Kidney capillary endothelial cell (primary cell): ENCODE measurements at places on chromosomes 1 and 21.

DNA sequence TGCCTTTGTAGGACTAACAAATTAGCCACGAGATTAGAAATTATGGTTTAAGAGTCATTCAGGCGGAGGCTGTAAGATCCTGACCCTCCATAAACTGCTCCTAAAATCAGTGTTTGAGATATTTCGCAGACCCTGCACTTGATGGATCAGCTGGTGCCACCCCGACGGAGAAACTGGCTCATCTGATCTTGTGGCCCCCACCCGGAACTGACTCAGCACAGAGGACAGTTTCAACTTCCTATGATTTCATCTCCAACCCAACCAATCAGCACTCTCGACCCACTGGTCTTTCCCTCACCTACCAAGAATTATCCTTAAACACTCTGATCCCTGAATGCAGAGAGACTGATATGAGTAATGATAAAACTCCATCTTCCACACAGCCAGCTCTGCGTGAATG lies 3.7 kb upstream of the JAM2 start:
- DNase-seq, result no peak

DNA sequence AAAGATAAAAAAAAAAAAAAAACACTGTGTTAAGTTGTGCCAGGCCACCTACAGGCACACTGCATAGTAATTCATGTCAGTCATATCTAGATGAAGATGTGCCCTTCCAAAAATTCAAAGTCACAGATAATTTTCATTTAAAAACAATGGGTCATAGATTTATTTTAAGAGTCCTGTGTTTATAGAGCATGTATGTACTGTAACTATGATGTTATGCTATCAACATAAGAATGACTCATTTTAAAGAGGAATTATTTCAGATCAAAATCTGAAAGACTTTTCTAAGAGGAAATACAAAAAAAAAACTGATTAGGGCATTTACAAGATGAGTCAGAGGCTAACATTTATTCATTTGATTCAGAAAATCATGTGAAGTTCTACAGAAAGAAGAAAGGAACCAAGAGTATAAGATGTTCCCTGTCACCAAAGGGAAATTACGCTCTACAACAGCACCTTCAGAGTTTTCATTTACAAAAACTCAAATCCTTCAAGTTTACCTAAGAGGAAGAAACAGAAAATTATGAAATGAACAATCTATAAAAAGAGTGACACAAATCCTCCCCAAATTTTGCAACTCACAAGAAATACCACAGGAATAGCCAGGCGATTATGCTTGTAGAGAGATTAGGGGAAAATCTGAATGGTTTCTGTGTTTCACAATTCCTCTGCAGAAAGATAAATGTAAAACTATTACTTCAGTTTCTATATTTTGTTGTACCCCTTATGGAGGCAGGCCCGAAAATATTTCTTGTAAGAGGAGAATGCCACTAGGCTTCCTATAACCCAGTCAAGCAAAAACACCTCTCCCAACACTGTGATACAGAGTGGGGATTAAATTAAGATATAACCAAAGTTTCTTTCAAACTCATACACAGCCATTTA lies 13.8 kb downstream of the TP53BP2 start:
- peak; percentile 71 for DNase-seq

- DNase-seq, result no peak
These were observed 2.1 kb downstream of the HMGN1 start for GRCh38 chr21:39346671-39347331.

GRCh38 chr1:153533689-153534201 lies 2.0 kb downstream of the S100A6 start:
- peak; percentile 91 for DNase-seq

DNA sequence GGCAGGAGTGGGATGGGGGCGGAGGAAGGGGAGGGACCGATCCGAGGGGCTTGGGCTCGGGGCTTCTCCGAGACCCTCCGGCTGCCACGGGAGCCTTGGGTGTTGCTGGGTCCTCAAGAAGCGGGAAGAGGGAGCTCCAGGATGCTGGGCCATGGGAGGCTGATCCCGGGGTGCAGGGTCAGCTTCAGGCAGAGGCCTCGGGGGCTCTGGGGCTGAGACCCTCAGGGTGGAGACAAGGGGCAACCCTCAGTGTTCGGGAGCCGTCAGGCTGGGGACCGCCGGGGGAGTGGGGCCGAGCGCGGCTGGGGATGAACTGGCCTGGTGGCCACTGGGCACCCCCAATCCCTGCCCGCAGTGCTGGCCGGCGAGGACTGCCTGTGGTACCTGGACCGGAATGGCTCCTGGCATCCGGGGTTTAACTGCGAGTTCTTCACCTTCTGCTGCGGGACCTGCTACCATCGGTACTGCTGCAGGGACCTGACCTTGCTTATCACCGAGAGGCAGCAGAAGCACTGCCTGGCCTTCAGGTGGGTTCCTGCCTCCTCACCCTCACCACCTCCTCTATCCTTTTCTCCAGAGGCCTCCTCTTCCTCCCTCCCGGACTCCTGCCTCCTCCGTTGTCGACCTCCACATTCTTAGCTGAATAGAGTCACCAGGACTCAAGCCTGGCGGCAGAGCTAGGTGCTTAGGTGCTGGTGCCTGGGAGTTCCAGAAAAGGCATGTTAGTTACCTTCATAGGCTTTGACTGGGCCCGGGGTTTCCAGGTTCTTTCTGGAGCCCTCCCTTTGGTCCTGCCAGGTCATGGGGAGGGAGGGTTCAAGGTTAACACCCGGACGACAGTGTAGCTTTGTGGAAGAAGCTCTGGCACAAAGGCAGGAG lies 631 bp downstream of the SHISA4 start:
- no peak for DNase-seq

DNA sequence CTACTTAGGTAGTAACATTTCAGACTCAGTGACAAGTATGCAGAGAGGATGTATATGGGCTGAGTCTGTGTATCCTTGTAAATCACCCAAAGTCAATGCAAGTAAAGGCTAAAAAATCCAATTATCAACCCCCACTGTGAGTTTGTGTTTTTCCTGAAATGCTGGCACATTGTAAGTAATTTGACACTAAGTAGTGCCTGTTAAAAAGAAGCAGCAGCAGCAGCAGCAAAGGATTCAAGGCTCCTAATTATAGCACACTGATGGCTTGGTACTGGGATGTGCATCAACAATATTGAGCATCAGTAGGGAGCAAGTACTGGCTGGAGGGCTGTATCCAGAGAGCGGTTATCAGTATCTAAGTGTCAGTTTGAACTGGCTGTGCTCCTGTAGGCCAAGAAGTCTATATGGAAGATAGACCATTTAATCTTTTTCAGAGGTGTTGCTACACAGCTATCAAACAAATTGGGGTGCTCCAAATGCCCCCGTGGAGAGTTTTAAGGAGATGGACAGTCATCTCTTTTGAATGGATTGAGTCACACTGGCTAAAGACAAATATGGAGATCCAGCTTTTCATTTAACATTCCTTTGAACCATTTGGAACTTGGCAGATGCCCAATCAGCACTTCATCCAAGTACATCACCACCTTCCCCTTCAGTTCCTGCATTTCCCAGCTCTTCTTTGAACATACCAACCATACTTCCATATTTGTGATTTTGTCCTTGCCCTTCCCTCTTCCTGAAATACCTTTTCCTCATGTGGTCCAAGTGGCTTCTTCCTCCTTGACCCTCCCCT lies 241.2 kb upstream of the ST6GALNAC5 start:
- no peak for DNase-seq

- peak; percentile 24 for DNase-seq
These were observed 79.0 kb upstream of the NFASC start for GRCh38 chr1:204791453-204792353.

- no peak for DNase-seq
These were observed 4.2 kb upstream of the ANGPTL7 start for GRCh38 chr1:11184973-11185372.

DNA sequence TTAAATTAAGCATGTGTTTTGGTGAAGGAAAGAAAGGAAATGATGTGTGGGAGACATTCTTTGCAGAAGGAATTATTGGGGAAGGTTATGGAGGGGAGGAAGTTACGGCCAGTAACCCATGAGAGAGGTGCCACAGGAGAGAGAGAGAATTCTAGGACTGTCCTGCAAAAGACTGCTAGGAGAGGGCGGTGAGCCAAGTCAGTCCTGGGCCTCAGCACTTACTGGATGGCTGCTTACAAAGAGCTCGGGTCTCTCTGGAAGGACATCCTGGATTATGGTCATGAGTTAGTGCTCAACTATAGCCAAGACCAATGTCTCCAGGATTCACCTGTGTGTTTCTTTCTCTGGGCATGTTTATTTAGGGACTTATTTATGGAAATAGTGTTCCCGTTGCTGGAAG lies 74.4 kb upstream of the HSD17B7 start:
- no peak for DNase-seq

DNA sequence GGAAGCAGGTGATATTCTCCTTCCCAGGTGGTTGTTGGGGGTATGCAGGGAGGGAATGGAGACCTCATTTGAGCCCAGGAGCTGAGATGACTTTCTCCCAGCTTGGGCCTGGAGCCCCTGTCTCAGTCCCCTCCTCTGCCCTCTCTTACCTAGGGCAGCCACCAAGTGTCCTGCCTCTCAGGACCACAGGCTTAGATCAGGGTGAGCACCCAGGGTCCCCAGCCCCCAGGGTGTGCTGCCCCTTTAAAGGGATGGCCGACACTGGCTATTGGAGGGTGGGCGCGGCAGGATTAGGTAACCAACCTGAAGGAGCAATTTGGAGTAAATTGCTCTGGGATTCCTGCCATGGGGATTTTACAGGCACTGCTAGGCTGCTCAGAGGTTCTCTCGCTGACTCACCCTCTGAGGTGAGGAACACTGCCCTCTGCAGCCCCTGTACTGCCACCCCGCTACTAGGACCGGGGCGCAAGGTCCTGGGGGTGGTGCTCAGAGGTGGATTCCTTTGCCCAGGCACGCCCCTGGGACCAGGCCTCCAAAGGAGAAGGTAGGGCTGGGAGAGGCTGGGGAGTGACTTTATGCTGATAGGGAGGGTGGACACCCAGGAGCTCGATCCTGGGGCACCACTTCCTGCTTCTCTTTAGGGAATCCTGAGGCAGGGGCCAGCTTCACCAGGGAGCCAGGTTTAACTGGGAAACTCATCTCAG lies 1.5 kb downstream of the RPS6KA1 start:
- no peak for DNase-seq

- no peak for DNase-seq
These were observed 51.6 kb downstream of the BACH1 start for GRCh38 chr21:29350246-29350779.

- DNase-seq, result no peak
These were observed 97.1 kb downstream of the FASLG start for GRCh38 chr1:172756024-172756423.

DNA sequence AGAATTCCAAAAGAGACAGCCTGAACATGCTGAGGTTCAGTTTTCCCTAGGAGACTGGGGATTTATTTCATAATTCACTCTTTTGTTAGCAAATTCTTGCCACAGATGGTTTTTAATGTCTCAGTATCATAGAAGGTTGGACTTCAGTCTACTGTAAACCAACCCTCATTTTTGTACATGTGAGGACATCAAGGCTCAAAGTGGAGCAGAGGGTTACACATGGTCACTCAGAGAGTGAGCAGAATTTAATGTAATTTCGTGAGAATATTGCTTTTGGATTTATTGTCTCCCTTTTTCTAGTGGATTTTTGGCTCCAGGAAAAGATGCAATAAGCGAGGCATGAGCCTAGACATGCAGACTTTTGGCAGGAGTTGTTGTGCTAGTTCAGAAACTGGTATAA lies 210.8 kb upstream of the JUN start:
- DNase-seq, result no peak

DNA sequence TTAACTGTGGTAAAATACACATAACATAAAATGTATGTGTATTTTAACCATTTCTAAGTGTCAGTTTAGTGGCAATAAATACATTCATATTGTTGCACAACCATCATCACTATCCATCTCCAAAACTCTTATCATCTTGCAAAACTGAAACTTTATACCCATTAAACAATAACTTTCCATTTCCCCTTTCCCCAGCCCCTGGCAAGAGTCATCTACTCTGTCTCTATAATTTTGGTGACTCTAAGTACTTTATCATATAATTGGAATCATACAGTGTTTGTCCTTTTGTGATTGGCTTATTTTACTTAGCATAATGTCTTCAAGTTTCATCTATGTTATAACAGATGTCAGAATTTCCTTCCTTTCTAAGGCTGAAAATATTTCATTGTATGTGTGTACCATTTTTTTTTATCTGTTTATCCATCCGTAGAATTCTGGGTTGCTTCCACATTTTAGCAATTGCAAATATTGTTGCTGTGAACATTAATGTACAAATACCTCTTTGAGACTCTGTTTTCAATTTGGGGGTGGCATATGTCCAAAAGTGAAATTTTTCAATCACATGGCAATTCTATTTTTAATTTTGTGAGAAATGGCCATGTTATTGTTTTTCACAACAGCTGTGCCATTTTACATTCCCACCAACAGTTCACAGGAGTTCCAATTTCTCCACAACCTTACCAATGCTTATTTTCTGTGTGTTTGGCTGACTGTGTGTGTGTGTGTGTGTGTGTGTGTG lies 153.9 kb upstream of the GORAB start:
- no peak for DNase-seq

DNA sequence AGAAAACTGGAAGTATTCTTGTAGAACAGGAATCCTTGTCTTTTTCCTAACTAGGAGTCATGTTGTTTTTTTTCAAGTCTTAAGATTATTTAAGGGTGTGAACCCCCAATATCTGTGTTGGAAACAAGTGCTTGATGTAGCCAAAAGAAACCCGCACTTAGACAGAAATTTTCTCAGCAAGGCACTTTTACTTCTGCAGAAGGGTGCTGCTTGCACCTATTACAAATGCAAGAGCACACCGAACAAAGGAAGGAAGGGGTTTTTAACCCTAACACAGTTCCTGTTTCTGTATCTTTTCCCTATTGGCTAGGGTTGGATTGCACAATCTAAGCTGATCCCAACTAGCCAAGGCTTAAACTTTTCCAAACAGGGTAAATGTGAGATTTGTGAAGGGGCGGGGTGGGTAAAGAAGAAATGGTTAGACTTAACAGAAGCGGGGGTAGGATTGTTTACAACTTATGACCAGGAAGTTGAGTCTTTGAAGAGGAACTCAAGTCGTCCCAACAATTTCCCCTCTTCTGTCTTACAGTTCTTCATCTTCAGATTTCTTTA lies 75.1 kb downstream of the ZFYVE9 start:
- no peak for DNase-seq
